ENCODE measurements at places on chromosomes 12 and 14.

DNA sequence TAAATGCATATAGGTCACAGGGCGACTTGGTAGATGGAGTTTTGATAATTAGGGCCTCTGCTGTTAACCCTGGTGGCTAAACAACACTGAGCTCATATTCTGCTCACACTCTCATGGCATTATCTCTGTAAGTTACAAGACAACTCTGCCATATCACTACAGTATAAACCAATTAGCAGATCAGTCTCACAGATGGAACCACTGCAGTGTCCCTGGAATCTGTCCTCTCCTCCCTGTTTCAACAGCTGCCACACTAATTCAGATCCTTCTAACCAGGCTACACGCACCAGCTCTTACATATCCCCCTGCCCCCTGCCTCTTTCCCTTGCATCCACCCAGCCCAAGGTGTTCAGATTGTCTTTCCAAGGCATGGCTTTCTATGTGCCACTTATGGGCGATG, 161.0 kb upstream of the RMST start:
- DNase-seq = no peak

- DNase-seq = no peak
Observed at GRCh38 chr14:97349463-97349862, 552.3 kb downstream of the VRK1 start.

DNA sequence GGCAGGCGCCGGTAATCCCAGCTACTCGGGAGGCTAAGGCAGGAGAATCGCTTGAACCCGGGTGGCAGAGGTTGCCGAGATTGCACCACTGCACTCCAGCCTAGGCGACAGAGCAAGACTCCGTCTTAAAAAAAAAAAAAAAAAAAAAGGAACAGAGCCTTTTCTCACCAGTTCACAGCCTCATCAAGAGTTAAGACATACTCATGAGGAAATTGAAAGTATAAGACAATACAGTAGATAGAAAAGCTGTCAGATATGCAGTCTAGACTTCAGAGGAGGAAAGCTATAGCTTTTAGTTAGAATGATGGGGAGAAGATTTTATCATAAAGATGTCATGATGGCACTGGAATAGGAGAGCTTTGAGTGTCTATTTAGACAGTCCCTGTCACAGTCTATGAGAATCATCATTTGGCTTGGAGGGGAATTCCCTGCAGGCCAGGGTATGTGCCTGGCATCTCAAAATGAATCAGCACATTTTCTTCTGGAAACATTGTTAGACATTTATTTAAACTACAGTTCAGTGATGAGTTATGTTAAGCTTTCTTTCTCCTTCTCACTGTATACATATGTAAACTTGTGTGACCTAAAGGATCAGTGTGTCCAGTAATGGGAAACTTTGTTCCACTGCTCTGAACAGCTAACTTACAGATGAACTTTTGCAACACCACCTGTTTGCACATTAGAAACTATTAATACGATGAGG, 2.9 kb upstream of the RAB35 start:
- no peak for DNase-seq

DNA sequence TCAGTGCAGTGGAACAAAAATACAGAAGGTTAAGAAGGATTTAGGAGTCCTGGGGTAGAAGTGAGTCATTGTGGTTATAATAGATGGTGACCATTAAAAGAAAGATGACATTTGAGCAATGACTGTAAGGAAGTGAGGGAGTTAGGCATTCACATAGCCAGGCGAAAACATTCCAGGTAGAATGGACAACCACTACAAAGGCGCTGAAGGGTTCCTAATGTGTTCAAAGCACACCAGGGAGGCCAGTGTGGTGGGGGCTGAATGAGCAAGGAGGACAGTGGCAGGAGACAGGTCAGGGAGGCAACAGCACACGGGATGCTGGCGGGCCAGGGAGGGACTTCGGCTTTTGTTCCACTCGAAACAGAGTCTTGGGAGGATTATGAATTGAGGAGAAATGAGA, 129.9 kb downstream of the NPAS3 start:
- DNase-seq = no peak

- DNase-seq = no peak
Observed at GRCh38 chr14:77682158-77682553, 25.7 kb downstream of the ALKBH1 start.

- DNase-seq = no peak
Observed at GRCh38 chr14:23568600-23569331, 1.2 kb upstream of the AP1G2 start.

- DNase-seq = no peak
Observed at GRCh38 chr14:50366115-50366514, 30.6 kb downstream of the CDKL1 start.

DNA sequence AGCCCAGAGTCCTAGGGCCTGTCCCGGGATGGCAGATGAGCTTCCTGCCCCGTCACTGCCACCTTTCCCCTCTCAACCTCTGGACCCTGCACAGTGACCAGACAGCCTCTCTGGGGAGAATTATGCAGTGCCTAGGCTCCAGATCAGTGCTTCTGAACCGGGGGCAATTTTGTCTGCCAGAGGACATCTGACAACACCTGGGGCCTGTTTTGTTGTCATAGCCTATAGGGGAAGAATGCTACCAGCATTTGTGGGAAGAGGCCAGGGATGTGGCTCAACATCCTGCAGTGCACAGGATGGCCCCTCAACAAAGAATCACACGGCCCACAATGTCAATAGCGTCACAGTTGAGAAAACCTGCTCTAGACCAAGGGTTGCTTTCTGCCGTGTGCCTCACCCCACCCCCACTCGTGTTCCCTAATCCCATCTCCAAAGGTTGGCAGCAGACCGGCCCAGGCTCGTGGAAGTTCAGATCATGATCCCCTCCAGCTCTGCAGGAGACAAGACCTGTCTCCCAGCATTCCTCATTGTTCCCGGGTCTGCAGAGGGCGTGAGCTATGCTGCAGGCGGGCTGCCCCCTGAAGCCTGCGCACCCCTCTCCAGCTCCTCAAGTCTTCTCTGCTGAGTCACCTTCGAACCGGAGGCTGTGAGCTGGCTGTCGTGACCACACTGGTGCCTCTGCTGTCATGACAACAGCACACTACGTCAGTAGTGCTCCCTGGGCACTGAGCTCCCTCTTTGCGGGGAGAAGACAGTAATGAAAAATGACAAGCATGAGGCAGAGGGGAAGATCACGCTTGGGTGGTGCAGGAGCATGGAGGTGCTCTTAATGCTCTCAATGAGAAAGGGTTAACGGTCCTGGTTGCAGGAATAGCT, 2.0 kb upstream of the GAPDH start:
- peak; percentile 61 for DNase-seq

DNA sequence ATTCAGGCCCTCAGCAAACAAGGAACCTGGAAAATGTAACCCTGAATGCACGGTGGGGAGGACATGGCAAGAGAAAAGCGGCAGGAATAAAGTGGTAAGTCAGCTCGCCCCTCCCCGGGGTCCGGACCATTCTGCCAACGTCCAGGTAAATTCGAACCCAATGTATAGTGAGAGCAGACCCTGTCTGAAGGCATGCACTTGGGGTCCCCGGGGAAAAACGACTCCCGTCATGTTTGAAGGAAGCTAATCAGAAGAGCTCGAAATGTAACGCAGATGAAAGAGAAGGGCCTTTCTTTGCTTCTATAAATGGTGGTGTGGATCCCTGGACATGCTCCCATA, 193 bp downstream of the ACACB start:
- DNase-seq = no peak

All from GM12891 (cell line).